ENCODE measurements at places on chromosomes 7 and 10. TPM values are rescaled to one million over a fixed set of nuclear protein-coding genes. Genes with fewer than 3 reads are reported as not detected.

TMEM196 gene
- total RNA-seq, result not detected

PRKCQ gene
- total RNA-seq, result not detected

CRYGN gene
- total RNA-seq, result 0.59 TPM

TRIM56 gene
- total RNA-seq, result 13.8 TPM

NKX1-2 gene
- not detected for total RNA-seq

Data from osteoblast (primary cell).